ENCODE measurements at places on chromosomes 12 and 14. TPM values are rescaled to one million over a fixed set of nuclear protein-coding genes. Genes with fewer than 3 reads are reported as not detected.
A peak's percentile ranks its signal among the peaks of the same experiment; 100 is the strongest.

GRCh38 chr14:55188686-55189295 lies 2.6 kb downstream of the DLGAP5 start:
- no peak for DNase-seq

DNA sequence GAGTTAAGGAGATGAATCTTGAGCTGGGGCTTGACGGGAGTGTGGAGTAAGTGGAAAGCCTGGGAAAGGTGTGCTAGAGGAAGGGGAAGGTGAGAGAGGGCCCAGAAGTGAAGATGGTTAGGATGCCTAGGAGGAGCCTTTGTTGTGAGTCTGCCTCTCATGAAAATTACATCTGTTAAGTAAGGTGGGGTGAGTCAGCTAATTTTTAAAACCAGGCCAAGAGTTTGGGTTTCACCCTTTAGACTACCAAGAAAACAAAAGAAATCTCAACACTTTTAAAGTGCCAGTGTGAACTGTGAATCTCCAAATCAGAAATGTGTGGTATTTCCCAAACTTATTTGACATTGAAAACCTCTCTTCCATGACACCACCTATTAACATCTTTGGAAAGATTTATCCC lies 185.2 kb downstream of the CRADD start:
- no peak for DNase-seq

- peak; percentile 26 for DNase-seq
Observed at GRCh38 chr12:2689393-2689792, 105.4 kb upstream of the FKBP4 start.

- DNase-seq: no peak
Observed at GRCh38 chr12:47080725-47081502, 1.2 kb upstream of the AMIGO2 start.

DNA sequence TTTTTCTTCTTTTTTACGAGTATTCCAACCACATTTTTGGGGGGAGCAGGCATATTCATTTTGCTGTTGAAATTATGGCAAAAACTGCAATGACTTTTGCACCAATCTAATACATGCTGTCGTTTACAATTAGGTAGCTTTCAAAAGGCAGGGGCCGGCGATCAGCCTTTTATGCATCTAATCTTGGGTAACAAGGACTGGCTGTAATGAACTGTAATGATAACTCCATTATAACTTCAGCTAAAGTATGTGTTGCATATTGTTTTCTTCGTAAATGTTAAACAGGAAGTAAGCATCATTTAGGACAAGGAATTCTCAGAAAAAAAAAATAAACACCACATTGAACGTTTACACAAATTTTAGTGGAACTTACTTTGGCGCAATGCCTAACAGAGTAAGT lies 30.3 kb upstream of the KLRF1 start:
- DNase-seq: no peak

- DNase-seq: peak; percentile 89
Observed at GRCh38 chr12:14417715-14418114, 52.2 kb downstream of the ATF7IP start.

DNA sequence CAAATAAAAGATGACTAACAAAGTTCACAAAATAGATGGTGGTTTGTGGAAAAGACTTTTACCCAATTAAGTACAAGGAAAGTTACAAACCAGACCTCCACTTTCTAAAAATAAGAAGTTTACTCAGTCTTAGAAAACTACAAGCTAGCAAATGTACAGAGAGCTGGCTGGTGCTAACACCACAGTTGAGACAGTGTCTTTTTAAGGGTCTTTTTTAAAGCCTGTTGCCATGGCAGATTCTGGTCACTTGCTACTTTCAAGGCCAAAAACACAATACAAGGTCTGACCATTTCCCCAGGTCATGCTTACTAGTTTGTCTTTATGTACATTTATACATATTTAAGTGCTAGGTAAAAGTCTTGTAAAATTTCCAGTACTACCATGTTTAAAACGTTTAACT lies 2.4 kb downstream of the BTG1 start:
- DNase-seq: no peak

GRCh38 chr14:87892763-87893162 lies 100.2 kb downstream of the GALC start:
- no peak for DNase-seq

DNA sequence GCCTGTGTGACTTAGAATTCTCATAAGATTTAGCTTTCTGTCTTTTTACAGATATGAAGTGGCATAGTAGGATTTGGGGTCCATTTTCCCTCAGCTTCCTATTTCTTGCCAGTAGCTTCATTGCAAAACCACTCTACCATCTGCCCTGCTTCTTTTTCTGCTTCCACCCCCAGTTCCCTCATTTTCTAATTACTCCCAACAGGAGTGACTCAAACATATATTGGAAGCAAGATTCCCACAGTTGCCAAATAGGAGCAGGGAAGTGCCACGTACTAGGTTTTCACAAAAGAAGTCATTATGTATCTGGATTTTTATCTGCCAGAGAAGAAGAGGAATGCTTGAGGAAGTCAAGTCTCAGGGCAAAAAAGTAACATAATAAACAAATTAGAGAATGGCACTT lies 64.1 kb downstream of the ANO4 start:
- no peak for DNase-seq

DNA sequence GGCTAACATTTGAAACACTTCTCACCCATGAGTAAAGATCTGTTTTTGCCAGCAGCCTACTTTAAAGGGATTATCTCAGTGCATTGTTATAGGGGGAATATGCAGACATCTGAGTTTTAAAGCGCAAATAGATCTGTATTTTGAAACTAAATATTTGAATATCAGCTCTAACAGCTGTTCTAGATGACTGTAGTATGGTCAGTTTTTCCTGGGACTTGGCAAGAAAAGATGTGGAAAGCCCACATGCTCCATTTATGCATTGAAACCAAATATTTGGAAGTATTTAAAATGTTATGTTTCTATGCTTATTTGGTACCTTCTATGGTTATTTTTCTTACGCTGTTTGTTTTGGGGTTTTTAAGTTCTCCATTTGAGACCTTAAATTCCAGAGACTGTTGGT lies 41.7 kb downstream of the RIC8B start:
- no peak for DNase-seq

GARIN6 gene
- not detected for total RNA-seq

SERPINA9 gene
- not detected for total RNA-seq

SLC5A8 gene
- 0.07 TPM for total RNA-seq

ATP6V1D gene
- total RNA-seq: 86.3 TPM
